ENCODE measurements at places on chromosomes 1 and 21.
A peak's percentile ranks its signal among the peaks of the same experiment; 100 is the strongest.

DNA sequence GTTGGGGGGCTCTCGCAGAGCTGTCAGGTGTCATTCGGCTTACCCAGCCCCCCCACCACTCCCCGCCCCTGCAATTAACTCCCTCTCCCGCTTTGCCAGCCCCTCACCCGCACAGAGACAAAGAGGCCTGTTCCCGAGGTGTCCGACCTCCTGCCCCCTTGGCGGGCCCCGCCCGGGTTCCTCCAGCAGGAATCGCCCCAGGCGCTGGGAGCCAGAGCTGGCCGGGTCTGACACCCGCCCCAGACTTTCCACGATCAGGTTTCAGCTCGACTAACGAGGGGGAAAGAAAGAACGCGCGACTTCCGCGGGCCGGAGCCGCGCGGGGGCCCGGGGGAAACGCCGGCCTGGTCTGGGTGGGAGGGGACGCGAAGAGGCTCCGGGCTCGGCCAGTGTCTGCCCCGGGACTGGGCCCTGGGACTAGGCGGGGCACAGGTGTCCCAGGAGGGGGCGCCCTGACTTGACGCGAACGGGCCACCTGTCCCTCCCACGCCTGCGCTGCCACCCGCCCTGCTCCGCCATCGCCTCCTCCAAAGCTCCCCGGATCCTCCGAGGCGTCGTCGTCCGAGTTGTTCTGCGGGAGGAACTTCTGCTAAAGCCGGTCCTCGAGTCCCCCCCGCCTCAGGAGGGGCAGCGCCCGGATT, 36.4 kb upstream of the HHAT start:
- peak; percentile 1 for DNase-seq

DNA sequence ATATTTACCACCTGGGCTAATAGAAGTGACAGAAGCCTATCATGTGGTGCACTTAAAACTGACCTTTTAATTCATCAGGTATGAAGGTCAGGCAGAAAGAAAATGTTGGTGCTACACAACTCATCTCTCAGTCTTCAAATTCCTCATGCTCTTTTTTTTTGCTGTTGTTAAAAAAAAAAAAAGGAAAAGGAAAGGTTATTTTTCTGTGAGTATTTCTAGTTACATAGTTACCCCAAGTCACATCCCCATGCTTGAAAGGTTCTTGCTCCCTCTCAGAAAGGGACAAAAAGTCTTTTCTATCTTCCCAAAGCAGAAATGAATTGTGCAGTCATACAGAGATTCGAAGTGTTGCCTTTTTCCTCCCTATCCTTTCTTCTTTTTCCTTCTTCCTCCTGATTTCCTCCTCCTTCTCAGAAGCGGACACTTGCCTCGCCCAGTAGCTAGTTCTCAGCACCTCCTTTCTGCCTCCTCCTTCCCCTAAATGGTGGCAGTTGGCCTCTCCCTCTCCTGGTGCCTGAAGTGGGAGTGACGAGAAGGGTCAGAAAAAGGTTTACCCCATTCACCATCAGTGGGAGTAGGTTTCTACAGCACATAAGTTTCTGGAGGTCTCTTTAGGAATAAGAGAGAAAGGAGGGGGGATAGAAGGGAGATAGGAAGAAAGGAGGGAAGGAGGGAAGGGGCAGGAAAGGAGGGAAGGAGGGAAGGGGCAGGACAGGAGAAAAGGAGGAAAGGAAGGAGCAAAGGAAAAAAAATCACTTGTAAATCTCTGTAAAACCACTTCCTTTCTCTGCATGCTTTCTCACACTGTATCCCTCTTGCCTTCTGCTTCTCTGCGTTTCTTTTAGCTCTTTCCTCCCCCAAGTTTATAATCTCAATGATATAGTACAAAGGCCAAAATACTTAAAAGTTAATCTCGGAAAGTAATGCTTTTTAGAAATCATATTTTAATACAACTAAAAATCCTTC, 20.4 kb upstream of the C1orf105 start:
- no peak for DNase-seq

GRCh38 chr21:31720330-31720729, 11.6 kb downstream of the SCAF4 start:
- DNase-seq: no peak

DNA sequence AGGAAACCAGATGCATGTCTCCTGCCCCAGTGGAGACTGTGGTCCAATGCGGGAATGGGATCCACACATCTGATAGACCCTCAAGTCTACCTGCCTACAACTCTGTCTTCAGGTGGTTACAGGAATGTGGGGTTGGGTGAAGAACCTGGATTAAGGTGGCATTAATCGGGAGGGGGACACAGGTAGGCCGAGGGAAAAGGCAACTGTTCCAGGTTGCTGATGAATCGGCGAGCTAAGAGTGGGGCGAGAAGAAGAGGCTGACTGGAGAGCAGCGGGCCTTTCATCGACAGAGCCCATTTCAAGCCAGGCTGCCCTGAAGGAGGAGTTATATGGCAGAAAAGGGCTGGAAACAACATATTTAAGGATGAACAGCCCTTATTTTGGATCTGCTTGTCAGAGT, 836 bp downstream of the CD2 start:
- DNase-seq: no peak

GRCh38 chr1:20496241-20496661, 10.2 kb upstream of the CAMK2N1 start:
- no peak for DNase-seq

GRCh38 chr1:40438391-40439015, 11.8 kb upstream of the ZFP69B start:
- DNase-seq: no peak

DNA sequence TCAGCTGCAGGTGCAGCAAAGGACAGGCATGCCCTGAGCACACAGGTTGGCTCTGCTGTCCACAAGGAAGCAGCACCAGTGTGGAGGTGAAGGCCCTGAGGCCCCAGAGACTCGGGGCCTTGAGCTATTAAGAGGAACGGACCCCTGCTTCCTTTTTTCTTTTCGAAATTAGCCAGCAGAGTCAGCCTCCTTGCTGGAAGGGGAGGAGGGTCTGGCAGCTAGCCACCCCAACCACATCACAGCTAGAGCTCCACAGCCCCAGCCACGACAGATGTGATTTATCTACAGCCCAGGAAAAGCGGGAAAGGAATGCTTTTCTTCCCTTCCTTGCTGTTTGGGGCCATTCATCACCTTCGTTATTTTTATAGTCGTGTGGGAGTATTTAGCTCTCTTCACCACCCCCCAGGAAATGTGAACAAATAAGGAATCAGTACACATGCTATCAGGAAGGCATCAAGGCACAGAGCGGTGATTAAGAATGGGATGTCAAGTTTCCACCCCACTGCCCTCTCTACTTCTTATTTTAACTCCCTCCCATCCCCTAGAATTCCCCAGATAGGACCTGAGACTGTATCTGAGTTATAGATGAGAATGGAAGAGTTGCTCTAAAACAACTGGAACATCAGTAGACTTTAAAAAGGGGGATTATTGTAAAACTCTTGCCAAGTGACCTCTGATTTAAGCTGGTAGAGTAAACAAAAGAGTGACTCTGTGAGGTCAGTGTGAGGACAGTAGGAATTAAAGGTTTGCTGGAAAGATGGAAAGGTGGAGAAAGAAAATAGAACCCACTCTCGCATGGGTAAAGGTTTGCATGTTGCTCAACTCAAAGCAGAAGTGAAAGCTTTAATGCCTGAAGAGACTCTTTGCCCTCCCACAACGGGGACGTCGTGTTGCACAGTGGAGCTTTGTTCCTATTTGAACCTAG, 224.7 kb upstream of the GJB5 start:
- no peak for DNase-seq

GRCh38 chr1:203281851-203282661, 23.3 kb upstream of the BTG2 start:
- DNase-seq: no peak

DNA sequence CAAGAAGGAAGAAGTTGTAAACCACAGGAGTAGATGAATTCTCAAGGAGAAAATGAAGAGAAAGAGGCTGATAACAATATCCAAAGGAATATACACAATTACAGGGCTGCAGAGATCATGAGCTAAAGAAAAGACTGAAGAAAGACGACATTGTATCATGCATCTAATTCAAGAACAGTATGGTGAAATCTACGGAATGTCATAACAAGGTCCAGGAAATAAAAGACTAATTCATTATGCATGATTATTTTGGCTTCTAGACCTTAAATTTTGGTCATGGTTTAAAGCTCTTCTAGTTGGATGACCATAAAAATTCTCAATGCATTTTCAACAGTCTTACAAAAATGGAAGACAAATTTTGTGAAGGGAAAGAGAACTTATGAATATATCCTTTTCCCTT, 71.7 kb downstream of the SH3GLB1 start:
- DNase-seq: no peak

- no peak for DNase-seq
Observed at GRCh38 chr1:203044546-203045250, 18.4 kb downstream of the PPFIA4 start.

- DNase-seq: no peak
Observed at GRCh38 chr21:46284733-46285132, 678 bp downstream of the MCM3AP start.

- no peak for DNase-seq
Observed at GRCh38 chr1:22892789-22893188, 79.9 kb downstream of the LACTBL1 start.

- no peak for DNase-seq
Observed at GRCh38 chr1:94992161-94992560, 65.3 kb upstream of the CNN3 start.

DNA sequence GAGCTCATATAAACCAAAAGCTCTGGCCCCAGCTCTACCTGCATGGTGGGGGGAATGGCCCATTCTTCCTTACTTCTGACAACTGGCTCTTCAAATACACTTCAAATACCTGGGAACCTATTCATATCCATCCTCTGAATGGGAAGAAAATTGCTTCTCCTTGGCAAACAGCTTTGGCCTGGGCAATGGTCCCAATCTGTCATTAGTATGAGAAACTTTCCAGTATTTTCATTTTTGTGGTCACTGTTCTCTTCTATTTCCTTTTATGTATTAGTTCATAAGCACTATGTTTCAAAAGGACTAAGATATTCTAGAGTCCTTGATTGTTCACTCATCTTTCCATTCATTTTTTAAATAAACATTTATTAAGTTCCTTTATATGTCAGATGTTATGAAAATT, 5.2 kb upstream of the HSD3B2 start:
- no peak for DNase-seq

- DNase-seq: peak; percentile 0
Observed at GRCh38 chr1:41242342-41243078, 404 bp upstream of the SCMH1 start.

- DNase-seq: no peak
Observed at GRCh38 chr1:230495891-230496385, 69.8 kb upstream of the PGBD5 start.

GRCh38 chr1:219062161-219062560, 111.5 kb upstream of the LYPLAL1 start:
- DNase-seq: no peak

- DNase-seq: no peak
Observed at GRCh38 chr1:47160716-47161115, 23.5 kb downstream of the CYP4A22 start.
